ENCODE measurements at places on chromosomes 12 and 14.
A peak's percentile ranks its signal among the peaks of the same experiment; 100 is the strongest.

DNA sequence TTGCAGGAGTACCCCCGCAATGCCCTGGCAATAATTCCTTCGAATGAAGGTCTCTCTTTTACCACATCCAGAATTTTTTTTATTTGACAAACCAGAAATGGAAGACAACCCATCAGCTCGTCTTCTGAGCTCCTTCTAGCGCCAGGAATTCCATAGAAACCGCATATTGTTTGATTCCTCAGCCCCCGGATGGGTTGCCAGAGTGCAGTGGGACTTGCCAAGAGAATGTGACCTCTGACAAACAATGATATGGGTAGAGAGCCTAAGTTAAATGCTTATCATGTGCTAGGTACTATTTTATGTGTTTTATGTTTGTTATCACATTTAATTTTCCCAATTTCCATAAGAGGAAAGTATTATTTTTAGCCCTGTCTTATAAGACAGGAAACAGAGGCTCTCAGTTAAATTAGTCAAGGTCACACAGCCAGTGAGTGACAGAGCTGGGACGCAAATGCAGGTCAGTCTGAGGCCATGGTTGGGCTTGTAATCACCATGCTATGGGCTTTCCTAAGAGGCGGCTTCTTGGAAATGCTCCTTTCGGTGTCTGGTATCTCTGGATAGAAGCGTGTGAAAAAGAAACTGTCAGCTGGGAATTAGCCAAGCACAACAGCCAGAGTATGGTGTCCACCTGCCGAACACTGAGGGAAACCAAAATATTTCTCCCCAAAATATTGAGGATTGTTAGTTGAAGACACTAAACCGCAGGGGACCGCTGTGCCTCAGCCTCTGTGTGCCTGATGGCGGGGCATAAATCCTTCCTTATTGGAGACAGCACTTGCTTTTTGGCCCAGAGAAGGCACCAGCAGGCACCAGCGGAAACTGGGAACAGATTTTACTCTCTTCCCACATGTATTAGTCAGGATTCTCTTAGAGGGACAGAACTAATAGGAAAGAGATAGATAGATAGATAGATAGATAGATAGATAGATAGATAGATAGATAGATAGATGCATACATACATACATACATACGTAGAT is 29.4 kb upstream of the ETFBKMT start:
- DNase-seq = no peak

- no peak for DNase-seq
Measured at GRCh38 chr12:26692407-26692806, 140.6 kb downstream of the ITPR2 start.

DNA sequence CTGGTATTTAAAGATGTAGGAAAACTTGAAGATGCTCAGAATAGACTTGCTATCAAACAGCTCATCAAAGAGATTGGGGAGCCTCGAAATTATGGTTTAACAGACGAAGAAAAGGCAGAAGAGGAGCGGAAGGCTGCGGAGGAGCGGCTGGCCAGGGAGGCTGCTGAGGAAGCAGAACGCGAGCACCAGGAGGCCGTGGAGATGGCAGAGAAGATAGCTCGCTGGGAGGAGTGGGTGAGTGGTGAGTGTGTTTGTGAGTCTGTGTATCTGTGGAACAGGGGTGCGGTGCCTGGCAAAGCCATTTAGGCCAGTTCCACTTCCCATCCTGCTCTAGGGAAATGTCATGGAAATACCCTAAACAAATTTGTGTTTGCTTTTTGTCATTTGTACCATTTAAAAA is 19.2 kb upstream of the PAPOLA start:
- no peak for DNase-seq

DNA sequence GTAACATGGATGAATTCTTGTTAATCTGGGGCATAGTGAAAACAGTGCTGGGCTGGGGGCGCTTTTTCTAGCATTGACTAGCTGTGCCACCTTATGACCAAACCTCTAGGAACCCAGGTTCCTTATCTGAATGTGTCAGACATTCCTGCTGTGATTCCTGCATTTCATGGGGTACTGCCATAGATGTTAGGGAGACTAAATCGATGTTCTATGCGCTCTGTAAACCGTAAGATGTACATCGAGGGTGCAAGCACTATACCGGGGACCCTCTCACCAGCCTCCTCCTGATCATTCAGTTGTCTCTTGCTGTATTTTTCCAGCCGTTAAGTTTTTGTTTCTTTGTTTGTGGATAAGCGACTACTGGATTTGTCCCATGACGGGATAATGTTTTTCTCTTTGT is 170.9 kb upstream of the PARP11 start:
- no peak for DNase-seq

DNA sequence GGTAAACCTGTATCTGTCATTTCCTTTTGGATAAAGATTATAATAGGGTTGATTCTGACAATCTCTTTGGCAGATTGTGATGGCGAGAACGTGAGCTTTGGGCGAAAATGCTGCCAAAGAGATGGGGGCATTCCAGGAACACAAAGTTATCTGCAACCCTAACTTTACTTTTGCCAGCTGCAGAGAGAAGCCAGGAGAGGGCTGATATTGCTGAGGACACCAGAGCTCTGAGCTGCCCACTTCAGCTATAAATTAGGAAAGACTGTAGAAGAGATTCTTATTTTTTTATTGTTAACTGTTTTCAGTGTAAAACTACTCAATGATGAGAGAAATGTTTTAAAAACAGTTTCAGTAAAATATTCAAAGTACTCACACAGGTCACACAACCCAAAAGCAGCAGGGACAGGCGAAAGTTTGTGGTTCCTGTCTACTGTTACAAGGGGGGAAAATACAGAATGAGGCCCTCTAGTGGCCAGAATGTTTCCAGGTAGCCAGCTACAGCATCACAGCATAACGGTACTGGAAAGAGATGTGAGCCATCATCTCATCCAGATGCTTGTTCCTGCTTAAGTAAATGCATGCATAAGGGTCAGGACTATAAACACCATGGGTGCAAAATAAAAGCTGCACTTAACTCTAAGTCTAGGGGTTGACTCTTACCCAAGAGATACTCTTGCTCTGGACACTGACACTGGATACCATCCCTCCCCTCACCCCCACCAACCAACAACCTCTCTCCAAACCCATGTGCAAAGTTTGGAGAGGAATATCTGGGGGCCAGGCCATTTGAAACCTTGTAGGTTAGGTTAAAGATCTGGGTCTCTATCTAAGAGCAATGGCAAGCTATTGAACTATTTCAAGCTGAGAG is 498.4 kb downstream of the RMST start:
- peak; percentile 2 for DNase-seq

DNA sequence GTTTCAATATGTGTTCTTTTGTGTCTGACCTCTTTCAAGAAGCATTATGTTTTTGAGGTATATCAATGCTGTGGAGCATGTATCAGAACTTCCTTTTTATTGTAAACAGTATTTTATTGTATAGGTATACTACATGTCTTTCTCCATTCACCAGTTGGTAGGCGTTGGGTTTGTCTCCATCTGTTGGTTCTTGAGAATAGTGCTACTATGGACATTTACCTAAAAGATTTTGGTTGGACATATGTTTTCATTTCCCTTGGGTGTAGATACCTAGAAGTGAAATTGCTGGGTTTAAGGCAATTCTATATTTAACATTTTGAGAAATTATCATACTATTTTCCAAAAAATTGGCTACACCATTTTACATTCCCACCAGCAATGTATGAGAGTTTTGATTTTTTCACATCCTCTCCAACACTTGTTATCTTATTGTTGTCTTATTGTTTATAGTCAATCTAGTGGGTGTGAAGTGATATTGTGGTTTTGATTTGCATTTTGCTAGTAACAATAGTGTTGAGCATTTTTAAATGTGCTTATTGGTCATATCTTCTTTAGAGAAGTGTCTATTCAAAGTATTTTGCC is 409.2 kb downstream of the IPO8 start:
- DNase-seq = no peak

GRCh38 chr14:48325486-48325885 is 650.1 kb upstream of the MDGA2 start:
- no peak for DNase-seq

- DNase-seq = no peak
Measured at GRCh38 chr12:120790114-120790513, 64.5 kb downstream of the ACADS start.

GRCh38 chr12:39176356-39176755 is 266.6 kb downstream of the KIF21A start:
- DNase-seq = no peak

GRCh38 chr12:65811968-65812700 is 12.1 kb upstream of the HMGA2 start:
- no peak for DNase-seq

DNA sequence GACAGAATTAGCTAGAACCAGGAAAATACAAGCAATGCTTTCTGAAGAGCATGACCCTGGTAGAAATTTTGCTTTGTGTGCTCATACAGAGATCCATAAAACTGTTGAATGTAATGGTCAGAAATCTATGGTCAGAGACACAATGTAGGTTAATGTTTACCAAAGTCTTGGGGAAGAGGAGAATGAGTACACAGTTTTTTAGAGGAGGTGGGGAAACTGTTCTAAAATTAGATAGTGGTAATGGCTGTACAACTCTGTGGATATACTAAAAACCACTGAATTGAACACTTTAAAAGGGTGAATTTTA is 109.5 kb upstream of the ARHGAP5 start:
- DNase-seq = no peak

- no peak for DNase-seq
Measured at GRCh38 chr12:45879363-45879895, 110.9 kb downstream of the SCAF11 start.

DNA sequence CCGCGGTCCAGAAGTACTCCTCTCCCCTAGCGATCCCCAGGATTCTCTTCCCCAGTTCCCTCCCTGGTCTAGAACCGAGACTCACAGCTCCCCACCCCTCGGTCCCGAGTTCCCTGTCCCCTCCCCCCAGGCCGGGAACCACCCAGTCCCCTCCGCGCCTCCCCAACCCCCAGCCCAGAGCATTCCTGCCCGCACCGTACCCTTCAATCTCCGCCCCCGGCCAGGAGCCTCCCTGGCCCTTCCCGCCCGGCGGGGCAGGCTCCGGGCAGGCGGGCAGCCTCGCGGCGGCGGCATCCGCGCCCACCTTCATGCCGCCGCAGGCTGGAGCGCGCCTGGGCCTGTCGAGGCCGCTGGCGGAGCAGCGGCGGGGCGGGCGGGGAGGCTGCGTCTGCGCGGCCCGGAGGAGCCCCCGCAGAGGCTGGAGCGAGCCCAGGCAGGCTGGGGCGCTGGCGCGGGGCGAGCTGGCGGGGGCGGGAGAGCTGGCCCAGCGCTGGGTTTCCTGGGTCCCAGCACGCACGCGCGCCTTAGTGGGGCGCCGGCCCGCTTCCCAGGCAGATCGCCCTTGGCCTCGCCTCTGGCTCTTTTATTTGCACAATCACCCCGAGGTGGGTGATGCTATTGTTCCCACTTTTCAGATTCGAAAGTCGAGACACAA is 22.2 kb upstream of the GPR132 start:
- peak; percentile 59 for DNase-seq

GRCh38 chr12:105239304-105239703 is 3.3 kb upstream of the APPL2 start:
- DNase-seq = no peak

DNA sequence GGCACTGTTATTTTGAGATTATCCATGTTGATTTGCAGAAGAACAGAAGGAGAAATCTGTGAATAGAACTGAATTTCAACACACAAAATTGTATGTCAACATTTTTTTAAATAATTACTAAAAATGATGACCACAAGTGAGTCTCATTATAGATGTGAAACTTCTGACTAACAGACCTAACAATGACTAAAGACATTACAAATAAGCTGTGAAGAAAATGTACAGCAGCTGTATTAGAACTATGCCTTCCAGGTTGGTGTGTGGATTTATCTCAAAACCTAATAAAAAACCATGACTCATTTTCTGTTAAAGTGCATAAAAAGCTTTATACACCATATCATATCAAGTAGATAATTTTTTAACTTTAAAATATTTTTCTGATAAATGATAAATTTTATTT is 22.5 kb upstream of the FOXG1 start:
- no peak for DNase-seq

- no peak for DNase-seq
Measured at GRCh38 chr12:57575771-57576612, 15.0 kb upstream of the PIP4K2C start.

- DNase-seq = no peak
Measured at GRCh38 chr14:85217412-85217811, 312.5 kb upstream of the FLRT2 start.

- no peak for DNase-seq
Measured at GRCh38 chr12:110649341-110649847, 35.5 kb downstream of the TCTN1 start.

- no peak for DNase-seq
Measured at GRCh38 chr14:78823035-78823434, 652.9 kb downstream of the NRXN3 start.

GRCh38 chr12:102484017-102484416 is 3.7 kb upstream of the IGF1 start:
- DNase-seq = peak; percentile 5

DNA sequence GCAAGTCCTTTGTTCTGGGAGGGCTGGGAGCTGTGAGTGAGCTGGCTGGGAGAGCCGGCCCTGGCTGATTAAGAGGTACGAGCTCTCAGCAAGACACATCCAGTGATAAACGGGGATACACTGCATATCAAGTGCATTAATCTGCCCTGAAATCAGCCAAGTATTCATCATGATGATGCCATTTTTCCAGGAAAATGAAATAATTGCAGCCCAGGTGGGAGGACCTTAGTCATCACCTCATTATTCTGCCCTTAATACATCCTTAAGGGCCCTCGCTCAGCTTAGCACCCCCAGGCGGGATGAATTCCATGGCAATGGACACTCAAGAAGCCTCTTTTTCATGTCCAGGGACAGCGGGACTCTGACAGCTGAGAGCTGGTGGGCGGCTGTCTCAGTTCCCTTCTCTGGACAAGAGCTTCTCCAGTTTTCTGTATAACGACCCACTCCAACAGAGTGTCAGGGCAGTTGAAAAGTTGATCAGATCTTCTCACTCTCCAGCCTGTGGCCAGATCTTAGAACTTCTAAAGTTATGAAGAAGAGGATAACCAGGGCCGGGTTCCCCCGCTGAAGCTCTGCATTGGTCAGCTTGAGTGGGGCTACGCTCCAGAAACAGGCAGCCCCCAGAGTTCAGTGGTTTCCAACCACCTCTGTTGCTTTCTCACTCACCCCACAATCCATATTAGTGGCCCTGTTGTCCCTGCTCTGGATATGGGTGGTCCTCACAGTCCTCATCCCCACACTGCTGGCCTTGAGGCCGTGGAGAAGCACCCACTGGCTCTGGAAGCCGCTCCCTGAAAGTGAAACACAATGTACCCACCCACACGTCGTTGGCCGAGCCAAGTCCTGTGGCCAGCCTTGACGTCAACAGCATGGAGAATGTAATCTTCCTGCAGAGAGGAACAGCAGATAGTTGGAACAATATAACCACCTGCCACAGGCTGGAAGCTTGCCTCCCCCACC is 306.2 kb upstream of the DIO3 start:
- no peak for DNase-seq

Data from activated T-cell treated with anti-CD3 and anti-CD28 coated beads, Interleukin-2, amount 50 U/mL, for 72 hours (primary cell).